NT2/D1 (cell line): ENCODE measurements at places on chromosomes 7 and 10.

- DNase-seq: no peak
Observed at GRCh38 chr10:34247560-34247959, 567.5 kb downstream of the PARD3 start.

GRCh38 chr10:76382381-76382851 lies 951.0 kb downstream of the LRMDA start:
- DNase-seq: no peak

DNA sequence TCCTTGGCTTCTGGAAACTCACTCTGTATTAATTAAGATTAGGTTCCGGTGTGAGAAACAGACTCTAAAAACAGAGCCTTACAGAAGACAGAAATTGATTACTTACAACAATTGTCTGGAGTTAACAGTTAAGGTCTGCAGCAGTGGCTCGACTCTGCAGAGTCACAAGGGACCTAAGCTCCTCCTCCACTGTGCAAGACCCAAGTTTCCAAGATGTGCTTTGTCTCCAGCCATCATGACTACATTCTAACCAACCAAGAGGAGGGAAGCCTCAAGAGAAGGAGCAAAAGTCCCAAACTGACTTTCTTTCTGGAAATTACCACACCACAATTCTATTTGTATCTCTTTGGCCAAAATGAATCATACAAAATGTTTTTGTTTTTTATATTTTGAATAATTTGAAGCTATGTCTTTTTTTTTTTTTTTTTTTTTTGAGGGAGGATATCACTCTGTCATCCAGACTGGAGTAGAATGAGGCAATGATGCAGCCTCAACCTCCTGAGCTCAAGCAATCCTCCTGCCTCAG lies 14.2 kb upstream of the ODAD2 start:
- DNase-seq: no peak

GRCh38 chr7:116162254-116162653 lies 48.1 kb upstream of the TES start:
- DNase-seq: no peak

- no peak for DNase-seq
Observed at GRCh38 chr7:33550363-33550762, 355.0 kb upstream of the BMPER start.

DNA sequence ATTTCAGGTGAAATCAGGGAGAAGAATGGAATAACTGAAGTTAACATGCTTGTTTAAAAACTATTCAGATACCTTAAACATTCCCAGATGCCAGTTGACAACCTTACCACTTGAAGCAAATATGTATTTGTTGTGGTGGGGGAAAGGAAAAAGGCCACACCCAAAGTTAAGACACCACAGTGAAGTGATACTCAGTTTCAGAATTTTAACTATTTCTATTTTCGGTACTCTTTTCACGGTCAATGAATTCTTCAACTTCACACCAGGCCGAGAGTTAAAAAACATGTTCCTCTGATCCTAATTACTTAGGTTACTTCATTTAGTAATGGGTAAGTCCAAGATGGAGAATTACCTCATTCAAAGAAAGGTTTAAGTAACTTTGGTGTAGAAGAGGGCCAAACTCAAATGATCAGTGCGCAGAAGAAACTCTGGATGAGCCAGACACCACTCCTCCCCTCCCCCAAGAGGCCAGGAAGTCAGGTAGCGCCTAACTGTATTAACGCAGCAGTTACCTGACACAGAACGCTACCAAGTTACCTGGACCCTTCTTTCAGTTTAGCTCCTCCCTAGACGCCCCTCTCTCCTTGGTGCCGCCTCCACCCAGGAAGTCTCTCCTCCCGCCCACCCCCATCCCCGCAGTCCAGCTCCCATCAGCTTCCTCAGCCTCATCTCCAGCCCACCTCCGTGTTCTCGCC lies 700 bp downstream of the MTPN start:
- DNase-seq: no peak

DNA sequence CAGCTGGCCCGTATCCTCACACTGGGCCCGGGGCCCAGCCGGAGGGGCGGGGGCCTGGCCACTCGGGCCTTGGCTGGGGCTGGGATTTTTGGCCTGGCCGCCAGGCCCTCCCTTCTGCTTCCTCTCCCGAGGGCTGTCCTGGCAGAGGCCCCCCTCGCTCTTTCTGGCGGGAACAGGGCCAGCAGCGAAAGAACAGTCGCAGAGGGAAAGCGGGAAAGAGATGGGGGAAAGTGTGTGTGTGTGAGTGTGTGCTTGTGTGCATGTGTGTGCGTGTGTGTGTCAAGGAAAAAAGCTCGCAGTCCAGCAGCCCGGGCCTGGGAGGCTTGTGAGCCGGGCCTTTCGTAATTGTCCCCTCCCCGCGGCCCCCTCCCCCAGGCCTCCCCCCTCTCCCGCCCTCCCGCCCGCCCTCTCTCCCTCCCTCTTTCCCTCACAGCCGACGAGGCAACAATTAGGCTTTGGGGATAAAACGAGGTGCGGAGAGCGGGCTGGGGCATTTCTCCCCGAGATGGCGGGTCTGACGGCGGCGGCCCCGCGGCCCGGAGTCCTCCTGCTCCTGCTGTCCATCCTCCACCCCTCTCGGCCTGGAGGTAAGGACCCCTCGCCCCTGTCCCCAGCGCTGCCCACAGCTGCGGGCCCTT lies at the start of gene ELN:
TSS of gene ELN (plus strand) at position 491 of the 638 bp plus-strand sequence. CDS start at position 506, 15 bp downstream.
- DNase-seq: no peak

GRCh38 chr10:26372513-26373354 lies 65.4 kb upstream of the APBB1IP start:
- DNase-seq: no peak

DNA sequence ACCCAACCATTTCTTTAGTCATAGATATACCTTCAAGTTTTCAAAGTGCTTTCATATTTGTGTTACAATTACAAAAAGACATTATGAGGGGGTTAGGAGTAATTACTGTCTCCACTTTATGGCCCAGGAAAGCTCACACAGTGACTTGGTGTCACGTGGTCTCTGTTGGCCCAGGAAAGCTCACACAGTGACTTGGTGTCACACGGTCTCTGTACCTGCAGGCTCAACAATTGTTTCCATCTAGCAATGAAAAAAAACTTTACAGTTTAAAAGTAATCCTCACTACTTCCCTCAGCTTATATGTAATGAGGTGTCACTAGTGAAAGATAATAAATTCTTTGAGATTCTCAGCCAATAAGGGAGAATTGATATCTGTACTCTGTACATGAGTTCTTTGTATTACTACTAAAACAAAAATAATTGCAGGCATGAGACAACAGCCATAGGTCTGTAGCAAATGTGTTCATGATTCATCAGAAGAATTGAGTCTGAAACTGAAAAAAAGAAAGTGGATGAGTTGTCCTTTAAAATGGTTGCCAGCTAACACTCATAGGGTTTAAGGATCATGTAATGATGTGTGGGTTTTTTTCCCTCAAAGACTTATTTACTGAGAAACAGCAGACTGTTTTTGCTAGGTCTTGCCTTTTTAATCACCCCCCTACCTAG lies 10.9 kb downstream of the OGDH start:
- no peak for DNase-seq

DNA sequence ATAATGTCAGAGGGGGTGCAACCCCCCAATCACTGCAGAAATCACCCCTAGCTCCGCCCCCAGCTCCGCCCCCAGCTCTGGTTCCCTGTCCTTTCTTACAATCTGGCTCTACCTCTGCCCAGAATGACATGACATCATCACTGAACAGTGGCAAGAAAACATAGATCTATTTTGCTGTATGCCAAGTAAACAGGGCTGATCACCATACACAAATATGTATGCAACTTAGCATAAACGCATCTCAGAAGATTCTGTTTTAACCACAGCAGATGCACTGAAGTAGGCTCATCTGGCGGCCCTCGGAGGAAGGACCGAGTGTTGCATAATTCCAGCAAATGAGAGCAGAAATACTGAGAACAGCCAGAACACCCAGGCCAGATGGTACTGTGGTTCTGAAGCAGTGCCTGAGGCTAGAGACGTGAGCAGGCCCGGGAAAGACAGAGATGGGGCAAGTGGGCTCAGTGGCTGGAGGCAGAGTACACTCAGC lies 293.3 kb upstream of the KLF14 start:
- no peak for DNase-seq

GRCh38 chr10:121268363-121268762 lies 329.9 kb downstream of the FGFR2 start:
- DNase-seq: no peak

GRCh38 chr7:157699357-157700013 lies 362.7 kb downstream of the DNAJB6 start:
- no peak for DNase-seq

DNA sequence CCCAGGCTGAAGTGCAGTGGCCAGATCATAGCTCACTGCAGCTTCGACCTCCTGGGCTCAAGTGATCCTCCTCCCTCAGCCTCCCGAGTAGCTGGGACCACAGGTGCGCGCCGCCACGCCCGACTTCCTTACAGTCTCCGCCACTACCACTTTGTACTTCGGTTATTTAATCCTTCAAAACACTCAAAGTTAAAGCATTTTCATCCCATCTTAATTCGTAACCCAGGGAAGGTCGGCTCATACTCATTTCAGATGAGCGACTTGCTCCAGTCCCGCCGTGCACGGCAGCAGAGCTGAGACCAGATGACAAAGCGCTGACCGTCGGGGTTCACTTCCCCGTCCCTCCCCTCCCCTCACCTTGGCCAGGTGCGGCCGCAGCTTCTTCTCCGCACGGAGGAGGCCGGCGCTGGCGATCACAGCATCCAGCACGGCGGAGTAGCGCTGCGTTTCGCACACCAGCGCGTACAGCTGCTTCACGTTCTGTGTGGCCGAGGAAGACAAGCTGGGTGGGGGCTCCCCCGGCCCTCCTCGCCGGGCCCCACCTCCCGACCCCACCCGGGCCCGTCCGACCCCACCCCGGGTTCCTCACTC lies 457 bp downstream of the NSUN5 start:
- DNase-seq: no peak

GRCh38 chr10:35424680-35425285 lies 88.5 kb downstream of the CCNY start:
- DNase-seq: no peak

DNA sequence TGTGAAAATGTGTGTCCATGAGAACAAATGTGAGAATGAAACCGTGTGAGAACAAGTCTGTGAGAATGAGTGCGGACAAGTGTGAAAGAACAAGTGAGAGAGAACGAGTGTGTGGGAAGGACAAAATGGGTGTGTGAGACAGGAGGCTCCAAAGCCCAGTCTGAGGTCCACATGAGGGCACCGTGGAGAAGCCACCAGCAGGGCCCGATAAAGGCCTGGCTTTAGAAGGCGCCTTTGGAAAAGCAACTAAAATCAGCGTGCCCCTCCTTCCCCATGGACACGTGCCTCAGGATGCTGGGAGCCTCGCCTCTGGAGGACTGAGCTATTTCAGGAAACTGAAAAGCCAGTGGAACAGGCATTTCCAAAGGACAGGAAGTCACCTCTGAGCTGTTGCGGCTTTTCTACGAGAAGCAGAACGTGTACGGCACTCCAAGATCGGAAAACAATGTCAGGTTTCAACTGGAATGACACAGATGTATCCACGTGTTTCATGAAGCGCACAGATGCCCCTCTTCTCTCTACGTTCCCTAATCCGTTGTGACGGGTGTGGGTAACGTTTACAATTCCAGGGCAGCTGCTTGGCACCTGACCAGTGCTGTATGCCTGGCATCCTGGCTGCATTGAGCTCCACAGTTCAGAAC lies 46.4 kb downstream of the ESYT2 start:
- DNase-seq: peak; percentile 9

DNA sequence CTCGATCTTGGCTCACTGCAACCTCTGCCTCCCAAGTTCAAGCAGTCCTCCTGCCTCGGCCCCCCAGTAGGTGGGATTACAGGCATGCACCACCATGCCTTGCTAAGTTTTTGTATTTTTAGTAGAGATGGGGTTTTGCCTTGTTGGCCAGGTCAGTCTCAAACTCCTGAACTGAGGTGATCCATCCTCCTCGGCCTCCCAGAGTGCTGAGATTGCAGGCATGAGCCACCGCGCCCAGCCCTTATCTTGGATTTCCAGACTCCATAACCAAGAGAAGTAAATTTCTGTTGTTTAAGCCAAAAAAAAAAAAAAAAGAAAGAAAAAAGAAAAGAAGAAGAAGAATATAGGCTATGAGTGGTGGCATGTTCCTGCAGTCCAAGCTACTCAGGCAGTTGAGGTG lies 53.3 kb upstream of the RABGEF1 start:
- DNase-seq: no peak

- DNase-seq: no peak
Observed at GRCh38 chr7:41187322-41187721, 515.6 kb downstream of the INHBA start.

DNA sequence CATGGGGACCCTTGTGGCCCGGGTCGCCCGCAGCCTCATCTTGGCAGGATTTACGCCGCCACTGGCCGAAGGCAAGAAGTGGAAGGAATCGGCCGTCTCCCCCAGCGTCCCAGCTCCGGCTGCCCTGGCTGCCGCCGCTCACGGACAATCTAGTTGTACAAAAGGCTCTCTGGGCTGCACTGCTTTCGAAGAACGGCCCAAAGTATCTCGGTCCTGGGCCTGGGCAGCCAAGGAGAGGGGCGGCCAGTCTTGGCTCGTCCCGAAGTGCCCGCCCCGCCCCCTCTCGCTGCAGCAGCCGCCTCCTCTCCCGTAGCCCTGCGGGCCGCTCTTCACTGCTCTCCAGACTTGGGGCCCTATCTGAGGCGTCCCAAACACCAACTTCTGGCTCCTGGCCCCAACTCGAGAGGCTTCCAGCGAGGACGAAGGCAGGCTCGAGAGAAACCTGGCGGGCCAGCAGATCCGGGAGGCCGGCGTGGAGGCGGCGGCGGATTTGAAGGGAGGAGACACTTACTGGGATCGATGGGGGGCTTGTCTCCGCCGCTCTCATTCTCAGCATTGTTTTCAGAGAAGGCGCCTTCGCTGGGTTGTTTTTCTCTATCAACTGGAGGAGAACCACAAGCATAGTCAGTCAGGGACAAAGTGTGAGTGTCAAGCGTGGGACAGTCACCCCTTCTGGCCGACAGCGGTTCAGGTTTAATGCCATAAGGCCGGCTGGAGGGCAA lies 809 bp downstream of the HOXA9 start:
- no peak for DNase-seq

- no peak for DNase-seq
Observed at GRCh38 chr10:76523791-76524351, 1092.4 kb downstream of the LRMDA start.

GRCh38 chr7:2520131-2520760 lies 672 bp downstream of the LFNG start:
- no peak for DNase-seq

DNA sequence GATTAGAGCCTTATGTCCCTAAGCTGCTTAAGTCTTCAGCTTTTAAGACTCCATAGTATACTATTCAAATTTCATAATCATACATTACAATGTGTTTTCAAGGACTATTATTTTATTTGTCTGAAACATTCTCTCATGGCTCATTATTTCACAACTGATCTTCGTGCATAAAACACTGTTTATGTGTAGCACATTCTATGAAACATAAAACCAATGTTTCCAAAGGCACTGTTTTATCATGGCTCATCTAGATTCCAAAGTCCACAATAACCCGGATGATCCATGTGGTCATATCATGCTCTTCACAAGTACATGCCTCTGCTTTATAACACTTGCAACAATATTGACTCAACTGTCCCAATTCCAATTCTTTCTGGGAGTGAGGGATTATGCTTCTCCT lies 806.1 kb downstream of the TNS3 start:
- DNase-seq: no peak

GRCh38 chr7:35967366-35968139 lies 166.7 kb downstream of the SEPTIN7 start:
- DNase-seq: no peak

- no peak for DNase-seq
Observed at GRCh38 chr10:33331379-33331694, 3.1 kb downstream of the NRP1 start.
